ENCODE measurements at places on chromosomes 12 and 14.

DNA sequence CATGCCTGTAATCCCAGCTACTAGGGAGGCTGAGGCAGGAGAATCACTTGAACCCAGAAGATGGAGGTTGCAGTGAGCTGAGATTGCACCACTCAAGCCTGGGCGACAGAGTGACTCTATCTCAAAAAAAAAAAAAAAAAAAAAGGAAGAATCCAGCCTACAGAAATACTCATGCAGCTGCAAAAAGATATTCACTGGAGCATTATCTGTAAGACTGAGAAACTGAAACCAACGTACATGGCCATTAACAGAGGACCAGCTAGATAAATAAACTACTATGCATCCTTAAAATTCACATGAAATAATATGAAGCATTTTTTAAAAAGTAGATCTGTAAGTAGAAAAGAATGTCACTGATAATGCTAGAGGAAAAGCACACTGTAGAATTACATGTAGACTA lies 3.5 kb downstream of the SLC7A7 start:
- DNase-seq, result no peak

GRCh38 chr14:93956514-93957332 lies 19.6 kb downstream of the ASB2 start:
- DNase-seq, result peak; percentile 50

DNA sequence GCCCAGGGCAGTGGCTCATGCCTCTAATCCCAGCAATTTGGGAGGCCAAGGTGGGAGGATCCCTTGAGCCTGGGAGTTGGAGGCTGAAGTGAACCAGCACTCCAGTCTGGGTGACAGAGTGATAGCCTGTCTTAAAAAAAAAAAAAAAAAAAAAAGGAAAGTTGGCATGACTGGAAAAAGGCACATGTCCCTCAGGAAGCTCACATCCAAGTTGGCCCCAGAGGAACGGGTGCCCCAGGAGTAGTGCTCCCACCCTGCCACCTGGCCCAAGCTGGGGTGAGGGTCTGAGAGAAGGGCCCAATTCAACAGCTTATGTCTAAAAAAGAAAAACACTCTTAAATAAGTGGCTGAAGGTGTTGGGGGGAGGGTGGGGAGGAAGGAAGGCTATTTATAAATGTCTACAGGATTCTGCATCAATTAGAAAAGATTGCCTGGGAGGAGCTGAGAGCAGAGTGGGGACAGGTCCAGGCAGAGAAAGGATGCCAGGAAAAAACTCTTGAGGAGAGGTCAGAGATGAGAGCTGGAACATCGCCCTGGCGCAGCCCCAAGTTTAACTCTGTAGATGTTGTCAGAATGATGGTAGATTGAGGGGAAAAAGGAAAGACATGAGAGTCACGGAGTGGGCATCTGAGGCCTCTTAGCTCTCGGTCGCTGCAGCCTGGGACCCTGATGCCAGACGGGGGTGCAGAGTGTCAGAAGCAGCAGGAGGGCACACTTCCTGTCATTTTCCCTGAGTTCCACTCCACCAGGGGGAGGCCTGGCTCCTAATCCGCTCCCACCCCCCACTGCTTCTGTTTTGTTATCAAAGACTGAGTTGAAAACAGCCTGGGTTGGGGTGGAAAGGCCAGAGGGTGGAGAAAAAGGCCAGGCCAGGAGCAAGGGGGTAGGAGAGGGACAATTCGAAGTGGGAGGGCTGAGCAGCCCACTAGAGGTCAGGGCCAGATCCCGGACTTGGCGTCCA lies 7.3 kb downstream of the SPRYD3 start:
- peak; percentile 83 for DNase-seq

DNA sequence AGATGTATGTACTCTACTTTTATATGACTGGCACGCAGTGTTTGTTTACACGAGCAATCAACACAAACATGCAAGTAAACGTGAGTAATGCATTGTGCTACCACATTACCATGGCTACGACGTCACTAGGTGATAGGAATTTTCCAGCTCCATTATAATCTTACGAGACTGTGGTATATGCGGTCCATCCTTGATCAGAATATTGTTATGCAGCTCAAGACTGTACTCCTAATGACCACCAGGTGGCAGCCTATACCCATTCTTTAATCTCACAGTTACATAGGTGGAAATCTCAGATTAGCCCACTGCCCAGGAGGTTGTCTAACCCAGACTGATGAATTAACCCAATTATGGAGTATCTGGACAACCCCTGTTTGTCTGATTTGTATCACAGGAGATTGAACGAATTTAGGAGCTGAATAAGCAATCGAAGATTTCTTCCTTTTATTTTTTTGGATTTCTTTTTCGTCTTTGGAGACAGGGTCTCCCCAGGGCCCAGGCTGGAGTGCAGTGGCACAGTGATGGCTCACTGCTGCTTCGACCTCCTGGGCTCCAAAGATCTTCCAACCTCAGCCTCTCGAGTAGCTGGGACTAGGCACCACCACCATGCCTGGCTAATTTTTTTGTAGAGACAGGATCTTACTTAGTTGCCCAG lies 8.7 kb upstream of the TESPA1 start:
- peak; percentile 42 for DNase-seq

DNA sequence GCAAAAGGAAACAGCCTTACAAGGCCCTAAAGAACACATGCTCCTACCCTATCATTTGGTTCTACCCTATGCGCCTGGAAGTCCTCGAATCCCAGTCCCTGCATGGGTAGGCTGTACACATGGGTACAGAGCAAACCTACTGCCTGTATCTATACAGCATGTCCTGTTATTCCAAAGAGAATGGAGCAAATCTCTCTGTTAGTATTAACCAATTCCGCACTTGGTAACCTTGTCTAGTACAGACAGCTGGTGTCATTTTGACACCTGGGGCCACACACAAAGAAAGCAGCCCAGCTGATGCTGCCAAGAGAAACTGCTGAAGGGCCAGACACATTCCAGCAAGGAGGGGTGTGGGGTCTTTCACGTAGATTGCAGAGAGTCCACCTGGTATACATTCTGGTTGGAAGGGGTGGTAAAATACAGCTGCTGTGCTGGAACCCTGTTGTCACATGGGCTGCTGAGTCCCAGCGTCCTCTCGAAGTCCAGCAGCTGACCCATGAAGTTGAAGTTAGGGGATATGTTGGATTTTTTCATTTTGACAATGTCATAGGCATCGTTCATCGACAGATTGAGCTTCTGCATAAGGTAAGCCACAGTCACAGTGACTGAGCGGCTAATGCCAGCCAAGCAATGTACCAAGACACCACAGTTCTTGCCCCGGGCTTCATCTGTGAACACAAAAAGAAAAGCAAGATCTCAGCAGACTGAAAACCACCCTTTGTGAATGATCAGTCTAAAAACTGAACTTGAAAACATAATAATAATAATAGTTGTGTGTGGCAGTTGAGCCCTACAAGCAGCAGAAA lies 3.2 kb downstream of the DUSP6 start:
- no peak for DNase-seq

GRCh38 chr12:130474599-130475269 lies 137.0 kb downstream of the PIWIL1 start:
- DNase-seq, result no peak

GRCh38 chr14:72236629-72237028 lies 304.4 kb downstream of the RGS6 start:
- no peak for DNase-seq

GRCh38 chr12:56198836-56199235 lies 9.6 kb upstream of the SMARCC2 start:
- no peak for DNase-seq
